Colonic mucosa (tissue), 4 donors: ENCODE measurements at places on chromosomes 12 and 14. TPM values are rescaled to one million over a fixed set of nuclear protein-coding genes. Genes with fewer than 3 reads are reported as not detected.

TEX22 gene
- 1.4 TPM for total RNA-seq

CLEC4E gene
- total RNA-seq: not detected

HRK gene
- total RNA-seq: 0.19 TPM

CRACR2A gene
- 54.8 TPM for total RNA-seq
